NCI-H2029 (cell line): ENCODE measurements at places on chromosomes 13 and 19.
A peak's percentile ranks its signal among the peaks of the same experiment; 100 is the strongest.

DNA sequence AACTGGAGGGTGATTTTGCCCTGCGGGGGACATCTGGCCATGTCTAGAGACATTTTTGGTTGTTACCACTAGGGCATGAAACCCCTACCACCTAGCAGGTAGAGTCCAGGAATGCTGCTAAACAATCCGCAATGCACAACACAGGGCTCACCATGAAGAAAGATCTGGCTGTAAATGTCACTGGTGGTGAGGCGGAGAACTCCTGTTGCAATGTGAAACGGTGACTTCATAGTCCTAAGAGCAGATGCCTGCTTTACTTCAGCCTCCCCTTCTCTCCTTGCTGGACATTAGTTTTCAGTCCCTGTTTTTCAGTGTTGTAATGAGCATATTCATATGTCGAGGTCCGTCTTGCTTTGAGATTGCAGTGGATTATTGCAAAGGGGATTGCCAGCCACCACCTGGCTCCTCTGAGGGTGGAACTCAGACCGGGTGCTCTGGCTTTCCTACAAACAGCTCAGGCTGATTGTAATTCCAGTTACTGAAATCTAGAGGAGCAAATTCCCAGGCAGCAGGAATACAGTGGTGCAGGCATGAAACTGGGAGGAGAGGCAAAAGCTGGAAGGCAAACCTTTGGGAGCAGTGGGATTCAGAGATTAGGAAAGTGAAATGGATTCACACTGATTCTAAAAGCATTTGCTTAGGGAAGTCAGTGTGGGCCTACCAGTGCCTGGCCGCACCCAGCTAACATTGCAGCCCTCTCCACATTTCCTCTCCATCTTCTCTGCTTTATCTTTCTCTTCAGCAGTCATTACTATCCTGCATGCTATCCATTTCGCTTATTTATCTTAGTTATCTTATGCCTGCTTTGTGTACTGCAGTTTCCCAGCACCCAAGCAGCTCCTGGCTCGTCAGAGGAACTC is 76.1 kb upstream of the PCDH8 start:
- no peak for DNase-seq

DNA sequence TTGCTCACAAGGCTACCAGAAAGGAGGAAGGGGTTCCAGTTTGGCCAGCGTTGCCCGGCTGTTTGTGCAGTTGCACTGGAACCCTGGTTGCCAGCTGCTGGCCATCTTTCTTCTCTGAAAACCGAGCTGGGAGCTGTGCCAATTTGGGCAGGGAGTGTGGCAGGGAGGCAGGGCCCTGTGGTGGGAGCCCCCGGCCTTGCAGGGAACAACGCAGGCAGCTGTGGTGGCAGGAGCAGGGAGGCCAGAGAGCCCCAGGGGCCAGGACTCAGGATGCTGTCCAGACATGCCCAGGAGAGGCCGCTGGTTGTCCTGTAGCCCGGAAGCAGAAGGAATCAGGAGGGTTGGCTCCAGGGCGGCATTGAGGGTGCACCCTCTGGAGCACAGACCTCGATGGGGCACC is 4.8 kb downstream of the KMT5C start:
- DNase-seq, result no peak

DNA sequence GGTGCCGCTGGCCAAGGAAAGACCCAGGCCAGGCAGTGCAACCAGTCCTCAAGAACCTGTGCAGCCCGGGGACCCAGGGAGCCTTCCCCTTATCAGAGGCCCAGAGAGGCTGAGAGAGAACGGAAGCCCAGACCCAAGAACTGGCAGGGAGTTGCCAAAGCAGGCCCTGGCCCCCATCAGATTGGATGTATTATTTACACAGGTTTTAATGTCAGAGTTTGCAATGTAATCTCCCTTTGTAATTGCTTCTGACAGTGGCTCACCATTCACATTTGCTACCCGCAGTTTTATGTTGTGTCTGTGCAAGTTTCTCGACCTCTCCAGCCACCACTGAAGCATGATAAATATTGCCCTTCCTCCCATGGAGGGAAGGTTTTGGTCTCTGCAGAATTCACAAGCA is 660.9 kb downstream of the LIG4 start:
- peak; percentile 41 for DNase-seq

GRCh38 chr13:63307228-63307627 is 1891.6 kb upstream of the PCDH20 start:
- DNase-seq, result no peak

DNA sequence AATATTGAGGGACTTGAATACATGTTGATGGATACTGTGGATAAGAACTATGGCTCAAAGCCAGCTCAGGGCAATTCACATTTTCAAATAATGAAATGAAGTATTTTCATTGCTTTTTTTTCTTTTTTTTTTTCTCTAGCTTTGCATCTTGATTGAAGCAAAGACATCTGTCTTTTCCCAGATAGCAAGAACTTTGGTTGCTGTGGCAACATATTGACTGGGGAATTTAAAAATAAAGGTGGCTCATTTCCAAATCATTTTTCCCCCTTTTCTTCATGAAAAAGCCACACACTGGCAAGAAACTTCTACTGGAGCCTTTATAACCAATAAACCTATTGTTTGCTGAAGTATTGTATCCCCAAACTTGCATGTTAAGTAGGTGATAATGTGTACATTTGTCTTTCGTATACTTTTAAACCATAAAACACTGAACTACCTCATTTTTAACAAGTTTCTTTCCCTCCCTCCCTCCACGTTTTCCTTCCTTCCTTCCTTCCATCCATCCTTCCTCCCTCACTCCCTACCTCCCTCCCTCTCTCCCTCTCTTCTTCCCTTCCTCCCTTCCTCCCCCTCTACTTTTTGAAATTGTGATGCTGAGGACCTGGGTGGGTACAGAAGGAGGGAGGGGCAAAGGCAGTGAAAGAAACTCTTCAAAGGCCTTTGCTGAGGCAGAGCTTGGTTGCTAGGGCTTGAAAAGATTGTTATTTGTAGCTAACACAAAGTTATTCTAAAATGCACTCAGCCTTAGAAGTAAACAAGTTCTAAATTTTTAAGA is 343.5 kb upstream of the SPRY2 start:
- DNase-seq, result no peak

DNA sequence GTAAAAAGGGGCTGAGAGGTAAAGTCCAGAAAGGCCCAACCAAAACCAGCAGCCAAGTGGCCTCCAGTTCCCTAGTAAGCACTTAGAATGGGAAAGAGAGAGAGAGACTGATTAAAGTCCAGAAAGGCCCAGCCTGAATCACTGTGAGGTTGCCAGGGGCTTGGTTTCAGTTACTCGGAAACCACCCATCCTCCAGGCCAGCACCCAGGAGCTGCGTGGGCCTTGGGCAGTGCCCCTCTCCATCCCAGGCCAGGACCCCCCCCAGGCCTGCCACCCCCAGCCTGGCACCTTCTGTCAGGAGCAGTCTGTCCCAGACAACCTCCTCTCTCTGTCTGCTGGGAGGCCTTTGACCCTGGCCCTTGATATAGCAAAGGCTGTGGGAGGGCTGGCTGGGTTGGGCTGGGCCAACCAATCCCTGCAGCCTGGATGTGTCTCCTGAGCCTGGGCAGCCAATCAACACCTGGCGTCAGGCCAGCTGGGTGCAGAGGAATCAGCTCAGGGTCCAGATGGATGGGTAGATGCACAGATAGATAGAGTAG is at the start of gene CYP4F2:
CYP4F2 (minus strand) TSS at position 337 of the 539 bp plus-strand sequence. CDS start 463 bp downstream, outside the sequence.
- no peak for DNase-seq

DNA sequence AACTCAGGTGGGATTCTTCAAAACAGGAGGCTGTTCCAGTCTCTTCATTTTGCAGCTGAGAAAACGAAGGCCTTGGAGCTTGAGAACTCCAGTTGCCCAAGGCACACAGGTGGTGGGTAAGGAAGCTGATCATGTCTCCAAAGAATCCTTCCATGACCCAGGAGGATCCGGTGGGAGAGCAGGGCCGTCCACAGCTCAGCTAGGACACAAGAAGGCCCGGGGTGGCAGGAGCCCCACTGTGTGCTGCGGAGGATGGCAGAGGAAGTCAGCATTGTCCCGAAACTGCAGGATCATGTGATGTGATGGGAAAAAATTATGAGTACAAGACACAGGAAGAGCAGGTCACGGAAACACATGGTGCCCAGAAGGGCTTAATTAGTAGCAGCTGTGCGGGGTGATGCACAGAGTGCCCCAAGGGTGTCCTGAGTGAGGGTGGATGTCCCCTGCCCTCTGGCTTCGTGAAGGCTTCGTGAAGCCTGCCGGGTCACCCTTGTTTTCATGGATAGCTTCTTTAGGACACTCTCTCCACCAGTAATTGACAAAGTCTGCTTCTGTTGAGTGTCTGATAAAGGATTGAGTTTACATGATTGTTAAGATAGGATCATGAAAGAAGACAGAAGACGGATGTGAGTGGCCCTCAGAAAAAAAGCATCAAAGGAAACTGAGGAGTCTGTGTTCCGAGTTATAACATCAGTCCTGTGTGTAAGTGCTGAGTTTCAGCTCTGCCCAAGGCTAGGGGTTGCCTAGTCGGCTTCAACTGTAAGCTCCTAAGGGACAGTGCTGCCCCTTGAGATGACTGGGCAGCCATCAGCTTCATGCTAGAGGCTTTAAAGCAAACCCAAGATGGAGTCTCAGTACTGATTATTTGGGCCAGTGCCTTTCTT is 33.8 kb upstream of the SACS start:
- no peak for DNase-seq

DNA sequence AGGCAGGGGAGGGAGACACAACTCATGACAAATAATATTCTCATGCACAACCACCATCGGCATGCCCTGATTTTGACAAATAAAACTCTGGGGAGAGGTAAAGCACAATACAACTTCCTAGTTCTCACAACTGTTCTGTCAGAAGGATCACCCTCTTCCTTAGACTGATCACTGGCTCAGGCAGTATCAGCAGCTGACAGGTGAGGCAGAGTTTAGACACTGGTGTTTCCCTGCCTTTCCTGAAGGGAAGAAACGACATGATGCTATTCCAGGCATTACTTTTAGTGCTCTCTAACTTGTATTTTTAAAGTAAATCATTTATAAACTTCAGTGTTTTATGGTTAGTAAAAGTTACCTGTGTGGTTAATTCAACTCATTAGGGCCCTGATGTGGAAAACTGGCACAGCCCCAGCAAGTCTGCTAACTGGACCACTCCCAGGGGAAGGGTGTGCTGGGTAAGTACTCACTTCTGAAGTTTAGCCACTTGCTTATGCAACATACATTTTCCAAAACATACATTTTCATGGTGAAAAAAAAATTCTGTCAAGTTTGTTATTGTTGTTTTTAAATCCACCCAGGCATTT is 82.8 kb downstream of the CRYL1 start:
- DNase-seq, result no peak

DNA sequence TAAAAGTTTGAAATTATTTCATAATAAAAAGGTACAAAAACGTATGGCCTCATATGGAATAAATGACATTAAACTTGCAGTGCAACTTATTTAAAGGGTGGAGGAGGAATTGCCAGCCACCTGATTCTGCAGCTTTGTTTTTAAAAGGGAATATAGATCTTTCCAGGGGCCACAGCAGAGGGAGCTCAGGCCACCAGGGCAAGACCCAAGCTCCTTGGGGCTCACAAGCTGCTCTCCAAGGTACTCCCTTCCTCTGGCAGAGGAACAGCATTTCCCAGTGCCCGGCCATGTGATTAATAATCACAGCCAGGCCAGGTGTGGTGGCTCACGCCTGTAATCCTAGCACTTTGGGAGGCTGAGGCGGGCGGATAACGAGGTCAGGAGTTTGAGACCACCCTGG is 6.2 kb downstream of the ACOD1 start:
- DNase-seq, result no peak

DNA sequence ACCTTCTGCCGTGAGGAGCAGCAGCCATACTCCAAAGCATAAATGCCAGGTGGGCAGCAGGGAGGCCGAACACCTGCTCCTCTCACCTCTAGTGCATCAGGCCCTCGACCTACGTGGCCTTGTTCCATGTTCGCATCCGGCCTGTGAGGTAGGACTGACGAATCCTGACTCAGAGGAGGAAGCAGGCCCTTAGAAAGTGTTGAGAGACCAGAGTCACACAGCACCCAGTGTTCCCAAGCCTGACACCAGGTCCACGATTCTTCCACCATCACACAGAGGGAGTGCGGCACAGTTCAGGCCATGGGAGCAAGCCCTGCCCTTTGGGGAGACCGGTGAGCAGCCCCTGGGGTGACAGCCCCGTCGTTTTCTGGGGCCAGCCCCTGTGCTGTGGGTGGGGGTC is 14.7 kb downstream of the ATP12A start:
- no peak for DNase-seq

DNA sequence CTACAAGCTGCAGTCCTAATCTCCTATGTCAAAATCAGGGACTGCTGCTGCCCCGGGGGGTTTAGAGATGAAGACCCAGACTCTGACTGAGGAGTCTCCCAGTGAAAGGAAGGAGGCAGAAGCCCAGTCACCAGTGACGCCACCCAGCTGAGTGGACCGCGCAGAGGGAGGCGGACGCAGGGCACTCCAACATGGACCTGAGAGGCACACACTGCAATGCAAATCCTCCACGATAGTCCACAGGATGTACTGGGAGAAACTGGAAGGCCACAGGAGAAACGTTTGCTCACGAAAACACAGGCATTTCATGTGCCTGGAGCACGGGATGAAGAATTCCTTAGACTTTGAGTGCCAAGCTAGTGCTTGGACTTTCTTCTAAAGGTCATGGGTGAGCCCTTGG is 58.3 kb downstream of the IRS2 start:
- DNase-seq, result no peak

- no peak for DNase-seq
These were observed 10.2 kb downstream of the MKNK2 start for GRCh38 chr19:2040647-2041432.

- DNase-seq, result no peak
These were observed 350.4 kb downstream of the MTUS2 start for GRCh38 chr13:29170436-29171082.

DNA sequence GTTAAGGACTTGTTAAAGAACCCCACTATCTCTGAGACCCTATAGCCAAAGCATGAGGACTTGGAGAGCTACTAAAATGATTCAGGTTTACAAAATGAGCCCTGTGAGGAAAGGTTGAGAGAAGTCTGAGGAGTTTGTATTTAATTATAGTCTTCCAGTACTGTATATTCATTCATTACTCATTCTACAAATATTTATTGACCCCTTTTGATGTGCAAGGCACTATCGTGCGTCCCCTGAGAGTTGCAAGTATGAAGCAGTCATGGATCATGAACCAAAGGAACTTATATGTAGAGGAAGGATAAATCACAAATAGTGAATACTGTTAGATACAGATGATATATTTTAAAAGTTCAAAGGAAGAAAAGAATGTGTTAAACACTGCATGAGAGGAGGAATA is 84.4 kb downstream of the DNAJC15 start:
- no peak for DNase-seq

- DNase-seq, result no peak
These were observed 85.7 kb downstream of the CYSLTR2 start for GRCh38 chr13:48739386-48739964.
